Astrocyte (in vitro differentiated cells and primary cell): ENCODE measurements at places on chromosomes 11 and 22. TPM values are rescaled to one million over a fixed set of nuclear protein-coding genes. Genes with fewer than 3 reads are reported as not detected.

The MYO18B gene
- total RNA-seq: 0.07 TPM in 2 replicates

The CSRP3 gene
- 0.43 and 0.70 TPM in 2 replicates for total RNA-seq

The TMEM191C gene
- 2.8 and 3.4 TPM in 2 replicates for total RNA-seq

The P2RY2 gene
- total RNA-seq: 0.12 and 0.30 TPM in 2 replicates

The OR51I1 gene
- total RNA-seq: not detected in 2 replicates

The SLC22A25 gene
- total RNA-seq: not detected in 2 replicates

The IFTAP gene
- 17.3 and 21.3 TPM in 2 replicates for total RNA-seq

DNA sequence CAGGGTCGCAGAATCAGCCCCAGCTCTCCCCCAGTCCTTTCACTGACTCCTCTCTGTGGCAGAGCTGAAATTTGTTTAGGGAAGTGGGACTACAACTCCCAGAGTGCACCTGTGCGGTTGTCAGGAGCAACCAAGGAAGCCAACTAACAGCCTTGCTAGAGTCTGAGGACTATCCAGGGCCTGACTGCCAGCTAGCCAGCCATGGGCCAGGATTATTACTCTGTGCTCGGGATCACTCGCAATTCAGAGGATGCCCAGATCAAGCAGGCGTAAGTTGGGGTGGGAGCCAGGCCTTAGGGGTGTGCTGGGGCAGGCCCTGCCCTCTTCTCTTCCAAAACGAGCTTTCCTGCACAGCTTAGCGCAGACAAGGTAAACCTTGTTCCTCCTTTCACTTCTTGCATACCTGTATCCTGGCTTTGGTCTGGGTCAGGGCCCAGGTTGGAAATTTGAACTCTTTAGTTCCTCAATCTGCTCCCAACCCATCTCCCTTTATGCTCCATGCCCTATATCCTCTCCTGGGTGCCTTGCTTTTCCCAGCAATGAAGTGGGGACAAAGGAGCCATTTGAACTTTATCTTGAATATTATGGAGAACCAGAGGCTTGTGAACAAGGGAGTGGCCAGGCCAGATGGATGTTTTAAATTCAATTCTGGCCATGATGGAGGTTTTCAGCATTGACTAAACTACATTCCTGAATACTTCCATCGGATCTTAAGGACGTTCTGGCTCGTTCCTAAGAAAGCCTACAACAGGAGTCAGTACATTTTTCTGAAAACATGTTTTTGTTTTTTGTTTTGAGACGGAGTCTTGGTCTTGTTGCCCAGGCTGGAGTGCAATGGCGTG, at the start of gene DNAJB13:
Gene DNAJB13, plus strand, starts transcription at position 158 of the 842 bp plus-strand sequence. Its CDS starts 44 bp downstream, at position 202.
- DNase-seq: peak; percentile 41

- DNase-seq: peak; percentile 85
Observed at GRCh38 chr22:41688365-41689211, at the start of gene SNU13. Gene SNU13 (minus strand): TSS chr22:41688867. CDS start chr22:41688796, 71 bp downstream.

- no peak for DNase-seq
Observed at GRCh38 chr11:133563505-133564025, 31.3 kb upstream of the OPCML start.

GRCh38 chr11:13663631-13664071, 4.8 kb upstream of the FAR1 start:
- peak; percentile 36 for DNase-seq

DNA sequence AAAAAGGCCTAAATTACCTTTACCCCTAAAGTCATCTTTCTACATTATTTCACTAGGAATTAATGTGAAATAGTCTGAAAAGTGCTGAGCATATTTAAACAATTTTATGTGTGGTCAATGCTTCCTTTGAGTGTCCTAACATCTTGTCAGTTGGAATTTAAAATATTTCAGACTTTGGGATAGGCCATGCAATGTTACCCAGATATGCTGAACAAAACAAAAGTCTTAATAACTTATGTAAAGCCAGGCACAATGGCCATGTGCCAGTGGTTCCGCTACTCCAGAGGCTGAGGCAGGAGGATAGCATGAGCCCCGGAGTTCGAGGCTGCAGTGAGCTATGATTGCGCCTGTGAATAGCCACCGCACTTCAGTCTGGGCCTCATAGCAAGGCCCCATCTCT, 137.4 kb downstream of the CADM1 start:
- peak; percentile 49 for DNase-seq

GRCh38 chr22:44383652-44384562, 71.2 kb upstream of the SHISAL1 start:
- DNase-seq: no peak

- DNase-seq: no peak
Observed at GRCh38 chr22:20651286-20651685, 122.6 kb upstream of the SERPIND1 start.

- peak; percentile 99 for DNase-seq
Observed at GRCh38 chr22:40499209-40499623, 128.8 kb downstream of the SGSM3 start.

DNA sequence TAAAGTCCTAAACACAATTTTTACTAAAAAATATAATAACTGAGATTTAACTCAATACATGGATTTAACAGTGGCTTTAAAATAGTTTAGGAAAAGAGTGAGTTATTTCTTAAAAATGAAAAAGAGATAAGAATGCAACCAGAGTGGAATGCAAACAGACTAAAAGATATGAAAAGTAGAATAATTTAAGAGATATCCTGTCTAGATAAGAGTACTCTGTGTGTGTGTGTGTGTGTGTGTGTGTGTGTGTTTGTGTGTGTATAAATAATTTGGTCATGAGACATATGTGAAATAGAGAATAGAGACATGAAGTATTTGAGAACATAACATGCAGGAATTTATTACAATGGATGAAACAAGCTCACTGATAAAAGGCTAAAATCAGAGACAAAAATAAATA, 986.9 kb upstream of the CHORDC1 start:
- DNase-seq: peak; percentile 16

DNA sequence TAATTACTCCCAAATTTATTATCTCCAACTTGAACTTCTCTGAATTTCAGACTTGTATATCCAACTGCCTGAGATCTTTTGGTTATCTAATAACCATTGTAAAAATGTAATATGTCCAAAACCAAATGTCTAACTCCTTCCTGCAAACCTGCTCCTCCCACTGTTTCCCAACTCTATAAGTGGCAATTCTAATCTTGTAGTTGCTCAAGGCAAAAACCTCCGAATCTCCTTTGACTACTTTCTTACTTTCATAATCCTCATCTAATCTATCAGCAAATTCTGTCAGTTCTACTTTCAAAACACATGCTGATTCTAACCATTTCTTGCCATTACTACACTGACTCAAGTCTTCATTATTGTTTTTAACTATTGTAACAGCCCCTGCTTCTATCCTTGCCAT, 55.7 kb downstream of the FAM168A start:
- DNase-seq: no peak

DNA sequence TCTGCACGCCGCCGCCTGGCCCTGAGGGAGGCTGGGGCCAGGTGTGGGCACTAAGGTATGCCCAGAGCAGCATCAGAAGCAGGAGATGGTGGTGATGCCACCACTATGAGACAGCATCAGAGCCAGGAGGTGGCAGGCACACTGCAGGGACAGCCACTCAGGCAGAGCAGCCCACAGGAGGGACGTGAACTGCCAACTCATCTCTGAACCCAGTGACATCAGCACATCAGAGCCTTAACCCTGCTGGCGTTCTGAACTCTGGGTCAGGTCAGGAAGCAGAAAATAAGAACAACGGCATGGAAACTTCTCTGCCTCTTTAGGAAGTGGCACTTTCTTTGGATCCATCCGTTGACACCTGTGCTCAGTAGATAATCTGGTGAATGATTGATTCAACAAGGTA, 14.7 kb upstream of the IFT27 start:
- DNase-seq: no peak

DNA sequence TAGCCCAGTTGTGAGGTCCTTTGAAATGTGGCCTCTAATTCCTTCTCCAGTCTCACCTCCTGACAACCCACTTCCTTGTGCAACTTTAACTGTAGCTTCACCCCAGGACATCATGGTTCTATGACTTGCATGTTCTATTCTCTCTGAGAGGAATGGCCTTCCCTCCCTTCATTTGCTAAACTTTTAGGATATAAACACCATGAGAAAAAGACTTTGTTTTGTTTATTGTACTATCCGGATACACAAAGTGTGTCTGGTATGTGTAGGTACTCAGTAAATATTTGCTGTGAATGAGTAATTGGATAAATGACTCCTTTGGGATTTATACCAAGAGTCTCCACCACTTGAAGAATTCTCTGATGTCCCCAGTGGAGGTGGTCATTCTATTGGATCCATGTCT, 547.6 kb downstream of the INSC start:
- no peak for DNase-seq
